ENCODE measurements at places on chromosomes 12 and 14.

DNA sequence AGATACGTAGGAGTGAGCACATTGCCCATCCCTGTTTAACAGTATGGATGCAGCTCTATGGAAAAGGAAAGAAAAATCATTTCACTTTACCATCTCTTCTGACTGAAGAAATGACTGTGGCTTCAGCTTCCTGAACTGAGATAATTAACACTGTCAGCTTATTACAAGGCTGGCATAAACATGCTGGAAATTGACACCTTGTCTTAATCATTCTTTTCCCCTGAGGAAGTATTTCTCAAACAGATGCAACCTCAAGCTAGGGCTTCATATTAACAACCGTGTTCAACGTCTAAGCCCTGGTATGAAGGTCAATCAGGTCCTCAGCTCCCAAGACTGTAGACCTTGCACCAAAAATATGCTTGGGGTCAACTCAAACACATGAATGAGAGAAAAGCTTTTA is 25.0 kb downstream of the RERG start:
- DNase-seq: no peak

DNA sequence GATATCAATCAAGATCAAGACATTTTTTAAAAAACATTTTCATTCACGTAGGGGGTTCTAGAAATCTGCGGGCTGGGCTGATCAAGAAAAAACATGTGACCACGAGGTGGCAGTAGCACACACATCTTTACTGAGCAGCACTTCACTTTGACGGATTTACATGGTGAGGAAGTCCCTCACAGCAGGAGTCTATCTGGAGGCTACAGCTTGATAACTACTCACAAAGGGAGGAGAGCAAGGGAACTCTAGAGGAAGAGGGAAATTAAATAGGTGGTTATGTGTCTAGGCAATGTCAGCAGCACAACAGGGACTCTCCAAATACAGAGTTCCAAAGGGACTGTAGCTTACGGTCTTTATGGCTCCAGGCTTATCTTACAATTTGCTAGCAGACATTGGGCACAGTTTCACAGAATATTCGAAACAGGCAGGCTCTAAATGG is 248.1 kb downstream of the DPY19L2 start:
- DNase-seq: peak; percentile 59

DNA sequence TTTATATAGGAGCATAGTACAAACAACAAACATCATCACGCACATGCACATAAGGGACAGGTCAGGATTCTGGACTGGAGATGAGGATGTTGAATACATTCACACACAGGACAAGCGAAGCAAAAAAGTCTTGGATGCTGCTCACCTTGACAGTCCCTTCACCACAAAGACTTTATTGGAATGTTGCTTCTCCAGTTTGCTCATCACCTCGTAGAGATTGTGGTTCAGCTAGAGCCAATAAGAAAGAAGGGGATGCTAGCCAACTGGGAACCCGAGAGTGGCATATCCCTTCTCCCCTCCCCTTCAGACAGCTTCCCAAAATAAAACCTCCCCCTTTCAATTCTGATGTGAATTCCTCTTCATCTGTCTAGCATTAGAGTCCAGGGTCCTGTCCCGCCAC is 25.4 kb upstream of the SMAGP start:
- DNase-seq: no peak

- no peak for DNase-seq
These were observed 417.0 kb downstream of the ATP23 start for GRCh38 chr12:58358369-58358768.

DNA sequence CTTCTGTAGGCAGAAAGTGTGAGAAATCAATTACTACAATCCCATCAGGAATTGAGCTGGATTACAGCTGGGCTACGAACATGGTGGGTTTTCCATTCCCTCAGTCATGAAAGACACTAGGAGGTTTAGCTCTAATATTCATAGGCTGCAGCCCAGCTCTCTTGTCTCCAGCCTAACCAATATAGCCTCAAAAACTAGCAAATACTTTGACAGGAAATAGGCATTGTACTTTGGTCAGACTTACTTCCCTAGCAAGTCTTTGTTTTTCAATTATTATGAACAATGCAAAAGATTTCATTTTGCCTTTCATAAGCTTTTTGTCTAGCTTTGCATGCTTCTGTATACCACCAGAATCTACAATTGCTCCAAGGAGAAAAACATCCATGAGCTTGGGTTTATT is 296.2 kb downstream of the GPHN start:
- DNase-seq: no peak

- peak; percentile 79 for DNase-seq
These were observed 4.2 kb downstream of the SH2B3 start for GRCh38 chr12:111409780-111410430.

DNA sequence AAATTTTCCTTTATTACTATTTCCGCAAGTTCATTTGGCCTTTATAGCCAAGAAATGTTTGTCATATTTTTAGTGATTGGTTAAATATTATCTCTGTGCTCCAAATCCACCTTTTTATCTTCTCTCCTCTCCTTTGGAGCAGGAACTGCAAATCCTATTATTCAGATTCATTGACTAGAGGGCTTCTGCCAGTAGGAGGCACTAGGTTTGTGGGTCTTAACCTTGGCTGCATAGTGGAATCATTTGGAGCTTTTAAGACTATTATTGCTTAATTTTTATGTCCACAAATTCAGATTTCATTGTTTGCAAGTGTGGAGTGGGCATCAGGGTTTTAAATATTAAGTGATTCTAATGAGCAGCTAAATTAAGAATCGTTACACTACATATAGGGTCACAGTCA is 75.3 kb upstream of the SYT10 start:
- no peak for DNase-seq

DNA sequence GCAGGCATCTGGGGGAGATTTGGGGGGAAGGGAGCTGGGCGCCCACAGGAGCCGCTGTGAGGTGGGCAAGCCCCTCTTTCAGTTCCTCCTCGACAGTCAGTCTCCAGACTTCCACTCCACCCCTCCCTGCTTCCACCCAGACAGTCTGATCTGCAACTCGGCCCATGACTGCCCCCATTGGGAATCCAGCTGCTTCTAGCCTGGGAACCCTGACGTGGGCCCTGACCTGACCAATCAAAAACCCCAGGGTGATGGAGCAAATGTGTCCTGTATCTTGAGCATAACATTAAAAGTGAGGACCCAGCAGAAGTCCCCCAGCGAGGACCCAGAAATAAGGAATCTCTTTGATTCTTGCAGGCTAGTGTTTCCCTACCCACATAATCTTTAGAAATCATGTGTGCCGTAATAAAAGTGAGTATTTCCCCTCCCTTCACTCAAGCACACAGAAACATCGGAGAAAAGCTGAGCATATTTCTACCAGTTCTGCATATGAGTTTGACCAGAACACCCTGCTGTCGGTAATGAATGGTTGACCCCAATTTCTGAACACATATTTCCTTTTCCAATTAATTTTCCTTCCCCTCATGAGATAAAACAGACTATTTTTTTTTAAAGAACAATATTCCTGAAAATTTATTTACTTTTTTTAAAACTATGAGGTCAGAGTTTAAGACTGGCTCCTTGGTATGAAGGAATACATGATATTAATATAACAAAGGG is 6.4 kb downstream of the SSH1 start:
- peak; percentile 89 for DNase-seq
